Activated B cell treated with CpG ODN at 0.5 μM for 24 hours (primary cell): ENCODE measurements at places on chromosomes 1 and 21. TPM values are rescaled to one million over a fixed set of nuclear protein-coding genes. Genes with fewer than 3 reads are reported as not detected.
A peak's percentile ranks its signal among the peaks of the same experiment; 100 is the strongest.

DNA sequence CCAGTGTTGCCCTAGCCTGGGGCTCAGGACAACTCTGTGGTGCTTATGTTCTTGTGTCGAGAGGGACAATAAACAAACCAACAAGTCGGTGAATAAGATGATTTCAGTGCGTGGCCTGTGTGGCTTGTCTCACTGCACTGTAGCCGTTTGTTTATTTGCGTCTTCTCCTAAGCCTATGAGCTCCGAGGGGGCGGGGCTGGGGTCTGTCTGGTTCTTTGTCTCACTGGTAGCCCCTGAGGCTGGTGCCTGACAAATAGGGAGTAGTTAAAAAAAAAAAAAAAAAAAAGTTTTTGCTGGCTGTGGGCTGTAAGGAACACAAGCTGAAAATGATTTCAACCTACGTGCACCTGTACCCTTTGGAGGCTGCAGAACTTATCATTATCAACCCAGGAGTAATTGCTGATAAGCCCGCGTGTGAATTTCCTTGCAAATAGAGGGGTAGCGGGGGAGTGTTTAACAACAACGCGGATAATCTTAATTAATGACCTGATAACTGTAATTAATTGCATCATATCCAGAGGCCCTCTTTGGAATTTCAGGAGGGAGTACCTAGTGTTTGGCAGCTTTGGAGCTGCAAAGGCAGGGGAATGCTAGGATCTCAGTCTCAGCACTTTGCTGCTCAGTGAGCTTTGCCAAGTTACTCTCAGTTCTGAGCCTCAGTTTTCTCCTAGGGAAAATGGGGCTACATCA, 925 bp upstream of the ARHGEF10L start:
- no peak for DNase-seq

DNA sequence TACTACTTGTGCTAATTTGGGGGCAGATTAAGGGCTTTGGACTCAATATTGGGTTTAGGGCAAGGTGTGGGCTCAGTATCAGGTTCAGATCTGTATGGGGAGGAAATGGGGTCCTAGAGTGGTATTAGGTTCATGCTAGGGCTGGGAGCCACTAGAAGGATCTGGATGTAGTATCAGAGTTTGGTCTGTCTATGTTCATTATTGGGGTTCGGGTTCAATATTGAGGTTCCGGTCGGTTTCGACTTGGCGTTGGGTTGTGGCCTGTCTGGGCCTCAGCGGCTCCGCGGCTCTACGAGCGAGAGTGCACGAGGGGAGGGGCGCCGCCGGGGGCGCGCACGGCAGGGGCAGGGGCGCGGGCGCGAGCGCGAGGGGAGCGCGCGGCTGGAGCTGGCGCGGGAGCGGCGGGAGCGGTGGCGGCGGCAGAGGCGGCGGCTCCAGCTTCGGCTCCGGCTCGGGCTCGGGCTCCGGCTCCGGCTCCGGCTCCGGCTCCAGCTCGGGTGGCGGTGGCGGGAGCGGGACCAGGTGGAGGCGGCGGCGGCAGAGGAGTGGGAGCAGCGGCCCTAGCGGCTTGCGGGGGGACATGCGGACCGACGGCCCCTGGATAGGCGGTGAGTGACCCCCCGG, at the start of gene PTPRF:
TSS of gene PTPRF (plus strand) at position 401 of the 624 bp plus-strand sequence. CDS start 14,193 bp downstream, outside the sequence.
- DNase-seq: no peak

DNA sequence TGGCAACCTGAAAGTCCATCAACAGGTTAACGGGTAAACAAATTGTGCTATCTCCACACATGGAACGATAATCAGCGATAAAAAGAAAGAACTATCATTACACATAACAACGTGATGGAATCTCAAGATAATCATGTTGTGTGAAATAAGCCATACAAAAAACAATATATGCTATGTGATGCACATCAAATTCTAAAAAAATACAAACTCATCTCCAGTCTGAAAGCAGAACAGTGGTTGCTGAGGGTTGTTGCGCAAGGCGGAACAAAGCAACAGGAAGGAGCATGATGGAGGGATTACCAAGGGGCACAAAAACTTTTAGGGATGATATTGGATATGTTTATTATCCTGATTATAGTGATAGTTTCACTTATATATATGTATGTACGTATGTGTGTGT, 324.8 kb downstream of the VAV3 start:
- DNase-seq: no peak

- DNase-seq: no peak
These were observed 15.7 kb downstream of the GPR3 start for GRCh38 chr1:27408151-27408550.

DNA sequence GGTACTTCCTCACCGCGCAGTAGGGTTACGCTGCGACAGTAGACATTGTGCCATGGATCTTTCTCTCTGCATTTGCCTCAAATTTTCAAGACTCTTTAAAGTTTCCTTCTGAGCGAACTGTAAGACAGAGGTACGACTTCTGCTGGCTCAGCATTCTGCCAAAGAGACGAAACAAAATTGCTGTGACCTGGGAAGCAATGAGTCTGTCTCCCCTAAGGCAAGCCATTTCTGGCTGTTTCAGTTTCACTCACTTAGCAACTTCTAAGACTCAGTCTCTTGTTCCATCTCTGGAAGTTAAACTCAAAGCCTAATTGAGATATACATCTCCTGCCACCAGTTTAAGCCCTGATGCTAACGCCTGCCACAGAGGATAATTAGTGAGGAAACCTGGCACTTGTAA, 510.9 kb upstream of the DAB1 start:
- no peak for DNase-seq

DNA sequence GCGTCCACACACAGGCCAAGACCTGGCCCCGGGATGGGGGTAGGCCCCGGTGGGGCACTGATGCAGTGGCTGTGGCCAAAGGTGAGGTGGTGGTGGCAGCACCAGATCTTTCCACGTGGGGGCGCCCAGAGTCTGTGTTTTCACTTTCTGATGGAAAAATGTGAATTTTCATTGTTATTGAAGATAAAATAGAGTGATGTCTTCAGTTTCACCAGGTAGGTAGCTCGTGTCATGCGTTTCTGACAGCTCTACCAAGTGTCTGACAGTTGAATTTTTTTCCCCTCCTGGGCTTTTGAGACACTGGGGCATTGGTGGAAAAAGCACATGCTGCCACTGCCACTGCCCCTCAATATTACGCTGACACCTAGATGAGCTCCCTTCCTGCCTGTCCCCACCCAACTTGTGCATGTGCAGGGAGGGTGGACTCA, 40.0 kb upstream of the MAGOH start:
- DNase-seq: peak; percentile 64

Gene LCE2C
- not detected in 2 replicates for total RNA-seq

Gene TCHHL1
- total RNA-seq: not detected in 2 replicates

Gene TMOD4
- 3.8 and 4.4 TPM in 2 replicates for total RNA-seq
